NCI-H345 (cell line): ENCODE measurements at places on chromosomes 11 and 22.
A peak's percentile ranks its signal among the peaks of the same experiment; 100 is the strongest.

DNA sequence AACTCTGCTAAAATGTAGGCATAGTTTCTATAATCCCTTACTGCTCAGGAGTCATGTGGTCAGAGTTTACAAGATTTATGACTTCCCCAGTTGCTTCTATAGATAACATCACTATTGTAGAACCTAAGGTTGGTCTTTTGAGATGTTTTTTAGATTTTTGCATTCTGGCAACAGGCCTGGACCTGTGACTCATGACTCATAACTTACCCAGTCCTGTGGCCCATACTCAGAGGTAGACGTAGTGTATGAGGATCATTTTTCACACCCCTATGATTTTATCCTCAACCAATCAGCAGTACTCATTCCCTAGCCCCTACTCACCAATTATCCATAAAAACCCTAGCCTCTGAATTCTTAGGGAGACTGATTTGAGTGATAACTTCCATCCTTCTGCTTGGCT lies 384.4 kb upstream of the DDI1 start:
- DNase-seq: no peak

DNA sequence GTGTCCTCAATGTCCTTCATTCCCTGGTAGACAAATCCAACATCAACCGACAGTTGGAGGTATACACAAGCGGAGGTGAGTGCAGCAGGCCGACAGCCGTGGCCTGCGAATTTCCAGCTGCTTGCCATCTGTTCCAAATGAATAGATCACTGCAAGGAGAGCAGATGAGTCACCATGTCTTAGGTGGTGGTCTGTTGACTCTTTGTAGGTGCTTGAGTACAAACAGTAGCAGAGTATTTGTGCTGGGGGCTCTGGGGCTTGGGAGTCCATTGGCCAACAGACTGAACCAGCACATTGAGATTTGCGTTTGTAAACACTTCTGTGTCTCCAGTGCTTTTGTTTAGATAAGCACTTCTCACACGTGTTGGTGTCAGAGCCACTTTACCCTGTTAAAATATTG lies 21.1 kb downstream of the EIF3L start:
- peak; percentile 62 for DNase-seq

DNA sequence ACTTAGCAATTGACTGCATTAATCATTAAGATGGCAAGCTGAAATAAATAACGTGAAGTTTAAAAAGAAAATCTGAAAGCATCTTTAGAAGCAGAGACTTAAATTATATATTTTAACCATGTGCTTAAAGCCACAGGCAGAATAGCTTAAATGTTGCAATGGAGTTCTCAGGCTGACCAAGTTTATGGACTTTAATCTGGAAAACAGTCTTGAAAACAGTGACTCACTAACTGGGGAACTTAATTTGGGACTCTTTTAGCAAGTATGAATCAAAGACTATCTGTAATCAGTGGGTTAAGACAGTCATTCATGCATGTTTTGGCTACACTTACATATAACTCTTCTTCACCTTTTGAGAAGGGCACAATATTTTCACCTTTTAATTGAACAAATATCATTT lies 12.6 kb upstream of the GLYATL1 start:
- DNase-seq: no peak

DNA sequence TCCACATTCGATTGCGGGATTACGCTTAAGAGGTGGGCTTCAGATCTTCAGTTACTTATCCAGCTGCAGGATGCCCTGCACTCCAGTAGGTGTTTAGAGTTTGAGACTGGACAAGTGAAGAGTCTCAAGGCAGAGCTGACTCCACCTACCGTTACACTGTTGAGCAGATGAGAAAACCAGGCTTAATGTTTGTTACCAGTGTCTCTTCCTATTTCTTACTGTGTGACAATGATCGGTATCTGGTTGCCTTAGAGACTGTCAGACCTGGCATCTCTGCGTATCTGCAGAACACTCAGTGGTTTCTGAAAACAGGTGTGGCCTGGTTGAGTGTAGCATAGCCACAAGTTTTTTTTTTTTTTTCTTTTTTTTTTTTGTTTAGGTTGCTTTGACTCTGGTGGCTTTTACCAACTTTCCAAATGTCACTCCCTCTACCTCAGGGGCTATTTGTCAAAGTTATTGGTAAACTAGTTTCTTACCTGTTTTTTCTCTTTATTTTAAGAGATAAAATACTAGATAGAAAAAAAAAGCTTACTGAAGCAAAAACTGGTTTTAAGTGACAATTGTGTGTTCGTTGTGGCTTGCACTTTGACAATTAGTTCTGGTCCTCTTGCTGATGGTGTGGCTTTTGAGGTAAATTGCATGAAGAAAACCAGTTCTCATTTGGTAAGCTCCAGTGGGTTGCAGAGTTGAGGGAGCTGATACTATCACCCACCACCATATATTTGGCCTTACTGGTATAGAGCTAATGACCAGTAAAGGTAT lies 284.8 kb downstream of the ETS1 start:
- DNase-seq: no peak

GRCh38 chr11:120011836-120012235 lies 126.1 kb downstream of the TRIM29 start:
- peak; percentile 9 for DNase-seq

DNA sequence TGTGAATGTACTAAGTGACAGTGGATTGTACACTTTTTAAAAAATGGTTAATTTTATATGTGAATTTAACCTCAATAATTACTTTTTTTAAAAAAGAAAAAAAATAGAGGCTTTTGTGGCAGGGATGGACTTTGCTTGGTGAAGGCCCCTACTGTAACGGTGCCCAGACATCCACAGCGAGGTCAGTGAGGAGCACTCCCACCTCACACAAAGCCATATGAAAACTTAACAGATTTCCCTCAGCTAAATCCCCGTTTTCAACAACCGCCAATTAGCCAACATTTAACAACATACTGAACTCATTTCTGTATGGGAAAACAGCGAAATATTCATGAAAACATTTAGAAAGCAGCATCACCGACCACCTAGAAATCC lies 642 bp upstream of the C11orf58 start:
- DNase-seq: no peak

GRCh38 chr11:76166314-76166713 lies 40.0 kb downstream of the WNT11 start:
- DNase-seq: no peak

- no peak for DNase-seq
Observed at GRCh38 chr22:19626666-19627065, 87.6 kb upstream of the SEPTIN5 start.
